ENCODE measurements at places on chromosomes 2 and 18. TPM values are rescaled to one million over a fixed set of nuclear protein-coding genes. Genes with fewer than 3 reads are reported as not detected.

GRCh38 chr2:237693291-237693994, 66.1 kb downstream of the LRRFIP1 start:
- DNase-seq, result no peak

The COLEC11 gene
- 0.85 TPM for total RNA-seq

GRCh38 chr18:56207989-56208388, 430.4 kb downstream of the TXNL1 start:
- DNase-seq, result no peak

GRCh38 chr2:205032093-205032551, 486.8 kb downstream of the PARD3B start:
- no peak for DNase-seq

DNA sequence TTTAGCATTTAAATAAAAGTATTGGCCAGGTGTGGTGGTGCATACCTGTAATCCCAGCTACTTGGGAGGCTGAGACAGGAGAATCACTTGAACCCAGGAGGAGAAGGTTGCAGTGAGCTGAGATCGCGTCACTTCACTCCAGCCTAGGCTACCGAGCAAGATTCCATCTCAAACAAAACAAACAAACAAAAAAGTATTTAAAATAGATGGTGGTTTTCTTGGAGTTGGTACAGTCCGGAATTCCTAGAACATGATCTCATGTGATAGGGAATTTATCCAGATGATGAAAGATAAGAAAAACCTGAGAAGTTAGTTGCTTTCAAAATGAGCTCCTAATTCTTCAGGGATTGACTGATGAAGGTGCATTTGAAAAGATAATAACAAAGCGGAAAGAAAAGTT, 62.0 kb downstream of the BIRC6 start:
- DNase-seq, result no peak

GRCh38 chr2:128790541-128791001, 471.9 kb upstream of the HS6ST1 start:
- no peak for DNase-seq

The ABI2 gene
- total RNA-seq, result 15.0 TPM

GRCh38 chr18:25786758-25787157, 303.7 kb downstream of the SS18 start:
- no peak for DNase-seq

DNA sequence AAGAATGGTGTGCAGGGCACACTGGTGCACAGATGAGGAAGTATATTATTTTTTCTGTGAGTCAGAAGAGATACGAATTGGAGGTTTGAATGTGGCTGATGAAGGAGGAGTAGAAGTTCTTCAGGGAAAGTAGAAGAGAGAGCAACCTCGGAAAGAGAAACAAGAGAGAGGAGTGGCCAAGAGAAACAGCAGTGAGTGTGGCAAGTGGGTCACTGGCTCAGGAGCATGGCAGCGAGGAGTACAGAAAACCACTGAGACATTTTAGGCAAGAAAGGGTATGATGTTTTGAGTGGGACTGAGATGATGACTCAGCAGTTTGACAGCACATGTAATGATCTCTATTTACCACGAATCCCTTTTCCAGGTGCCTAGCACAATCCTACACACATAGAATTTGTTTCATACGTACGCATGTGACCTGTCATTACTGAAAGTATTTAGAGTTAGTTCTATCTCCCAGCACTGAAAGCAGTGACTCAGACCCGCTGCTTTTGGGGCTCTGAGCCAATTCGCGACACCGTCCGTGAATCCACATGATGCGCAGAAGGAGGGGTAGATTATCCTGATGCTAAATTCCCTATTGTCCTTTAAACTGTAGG, 915.4 kb downstream of the DCDC2C start:
- no peak for DNase-seq

DNA sequence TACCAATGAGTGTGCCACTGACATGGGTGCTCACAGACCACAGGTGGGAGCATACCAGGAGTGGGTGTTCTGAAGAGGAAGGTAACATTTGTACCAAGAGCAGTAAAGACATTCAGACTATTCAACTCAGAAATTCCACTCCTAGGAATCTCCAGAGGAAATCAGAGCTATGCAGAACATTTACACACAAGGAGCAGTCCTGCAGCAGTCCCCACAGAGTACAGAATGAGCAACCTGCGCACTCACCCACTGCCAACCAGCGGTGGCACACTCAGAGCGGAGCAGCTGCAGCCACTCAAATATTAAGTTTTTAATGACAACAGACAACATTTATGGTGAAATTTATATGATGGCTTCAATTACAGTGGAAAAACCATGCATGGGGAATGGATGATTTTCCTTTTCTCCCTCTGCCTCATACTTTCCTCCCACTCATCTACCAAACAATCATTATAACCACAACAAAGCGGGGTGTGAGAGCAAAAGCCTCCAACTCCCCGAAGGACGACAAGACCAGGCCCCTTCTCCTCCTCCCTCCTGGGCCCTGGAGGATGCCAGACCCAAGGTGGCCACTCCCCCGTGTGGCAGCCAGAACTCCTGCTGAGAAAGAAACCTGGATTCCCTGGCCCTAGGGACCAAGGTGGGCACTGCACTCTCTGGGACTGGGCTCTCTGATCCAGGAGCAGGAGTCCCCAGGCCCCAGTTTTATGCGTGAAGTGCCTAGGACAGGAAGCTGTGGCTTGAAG, 5.4 kb downstream of the HS6ST1 start:
- peak; percentile 24 for DNase-seq

DNA sequence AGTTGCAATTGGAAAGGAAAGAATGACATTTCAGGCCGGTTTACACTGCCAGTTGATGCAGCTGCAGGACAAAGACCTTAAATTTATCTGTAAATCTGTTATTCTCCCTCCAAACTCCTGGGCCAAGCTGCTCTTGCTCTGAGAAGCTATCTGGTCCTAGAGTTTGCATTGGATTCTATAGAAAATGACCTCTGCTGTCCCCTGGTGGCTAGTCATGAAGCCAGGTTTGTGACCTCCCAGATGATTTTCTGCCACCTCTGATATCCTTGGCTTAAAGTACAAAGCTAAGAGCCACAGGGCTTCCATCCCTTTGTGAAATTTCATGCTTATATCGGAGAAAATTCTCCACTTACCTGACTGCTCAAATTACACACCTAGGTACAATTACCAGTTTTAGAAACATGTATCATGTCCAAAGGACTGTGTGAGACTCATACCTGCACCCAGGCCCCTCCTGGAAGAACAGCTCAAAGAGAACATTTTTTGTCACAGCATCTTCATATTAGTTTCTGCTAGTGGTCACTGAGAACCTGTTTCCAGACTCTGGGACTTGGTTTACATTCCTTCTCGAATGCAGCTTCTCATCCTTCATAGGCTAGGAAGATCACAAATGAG, 28.9 kb upstream of the IER3IP1 start:
- no peak for DNase-seq

DNA sequence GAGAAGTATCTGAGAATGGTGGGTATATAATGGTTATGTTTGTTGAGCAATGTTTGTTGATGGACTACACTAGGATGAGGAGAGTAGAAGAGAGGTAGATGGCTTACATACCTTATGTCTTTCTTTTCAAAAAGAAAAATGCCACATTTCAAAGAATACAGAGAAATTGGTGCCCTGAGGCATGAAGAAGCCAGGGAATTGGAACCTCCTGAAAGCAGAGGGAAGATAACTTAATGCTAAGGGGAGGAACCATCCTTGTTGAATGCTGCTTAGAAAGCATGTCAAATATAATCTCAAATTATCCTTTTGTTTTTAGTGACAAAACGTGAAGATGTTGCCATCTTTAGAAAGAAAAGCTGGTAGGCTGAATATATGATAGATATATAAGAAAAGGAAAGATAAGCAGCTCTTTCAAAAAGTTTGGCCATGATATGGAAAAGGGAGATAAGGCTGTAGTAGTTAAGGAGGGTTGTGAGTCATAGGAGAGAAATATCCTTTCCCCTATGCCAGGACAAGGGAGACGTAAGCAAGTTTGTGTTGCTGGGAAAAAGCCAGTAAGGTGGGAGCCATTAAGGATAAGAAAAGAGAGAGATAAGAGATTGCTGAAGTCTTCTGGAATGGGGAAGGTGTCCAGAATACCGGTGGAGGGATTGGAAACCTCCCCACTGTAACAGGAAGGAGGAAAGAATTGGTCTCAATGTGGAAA, 66.3 kb downstream of the SCN2A start:
- no peak for DNase-seq

DNA sequence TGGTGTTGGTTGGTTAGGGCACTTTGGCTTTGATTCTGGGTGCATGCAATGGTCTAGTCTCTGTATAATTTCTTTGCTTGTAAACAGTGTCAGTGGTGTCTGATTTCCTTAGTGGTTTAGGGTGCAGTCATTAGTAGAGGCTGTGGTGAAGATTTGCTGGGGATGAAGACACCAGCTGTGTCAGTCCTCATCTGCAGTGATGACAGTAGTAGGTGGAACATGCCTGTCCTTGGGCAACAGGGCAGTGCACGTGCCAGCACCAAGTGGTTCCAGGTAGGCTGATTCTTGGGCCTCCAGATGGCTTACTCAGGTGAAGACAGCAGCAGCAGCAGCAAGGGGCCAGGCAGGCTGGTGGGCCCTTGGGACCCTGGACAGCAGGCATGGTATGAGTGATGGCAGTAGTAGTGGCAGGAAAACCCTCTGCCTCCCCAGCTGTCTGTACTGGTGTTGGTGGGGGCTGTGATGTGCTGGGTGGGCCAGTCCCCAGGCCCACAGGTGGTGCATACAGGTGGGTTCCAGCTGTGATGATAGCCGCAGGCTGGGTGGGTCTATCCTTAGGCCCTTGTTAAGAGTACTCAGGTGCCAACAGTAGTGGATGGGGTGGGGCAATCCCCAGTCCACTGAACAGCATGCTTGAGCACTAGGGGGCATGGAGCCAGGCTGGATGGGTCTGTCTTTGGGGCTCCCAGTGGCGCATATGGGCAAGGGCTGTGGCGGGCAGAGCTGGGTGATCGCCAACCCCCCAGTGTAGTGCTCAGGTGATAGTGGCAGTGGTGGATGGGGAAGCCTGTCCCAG, 140.7 kb upstream of the THUMPD2 start:
- no peak for DNase-seq

Measured in left colon (tissue), 2 donors.